ENCODE measurements at places on chromosomes 13 and 19. TPM values are rescaled to one million over a fixed set of nuclear protein-coding genes. Genes with fewer than 3 reads are reported as not detected.

DNA sequence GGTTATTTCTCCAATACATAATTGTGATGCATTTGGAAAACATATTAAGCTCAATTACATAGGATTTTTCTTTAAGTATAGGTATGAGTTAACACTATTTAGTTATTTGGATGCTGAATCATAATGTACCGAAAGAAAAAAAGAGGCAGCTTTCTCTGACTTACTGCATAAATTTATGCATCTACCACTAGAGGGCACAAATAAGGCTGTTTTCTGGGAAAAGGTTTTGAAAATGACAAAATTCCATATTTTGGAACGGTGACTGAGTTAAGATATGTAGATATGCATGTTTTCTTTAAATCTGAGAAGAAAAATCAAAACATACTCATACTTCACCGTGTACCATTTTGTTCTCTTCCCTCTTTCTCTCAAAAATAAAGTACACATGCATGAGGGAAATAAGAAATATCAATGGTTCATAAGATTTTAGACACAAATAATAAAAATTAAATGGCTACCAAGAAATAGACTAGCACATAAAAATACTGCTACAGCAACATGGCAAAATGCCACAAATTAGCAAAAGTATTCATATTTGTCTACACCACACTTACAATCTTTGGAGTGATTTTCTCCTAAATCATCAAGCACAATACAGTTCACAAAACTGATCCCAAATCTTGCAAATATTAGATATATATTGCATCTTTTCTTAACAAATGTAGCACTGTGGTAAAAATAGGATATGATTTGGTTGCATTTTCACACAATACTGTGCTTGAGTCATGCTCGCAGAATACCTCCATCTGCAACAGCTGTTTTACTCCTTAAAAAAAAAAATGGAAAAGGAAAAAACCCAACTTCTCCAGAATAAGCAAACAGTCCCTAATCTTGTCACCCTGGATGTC lies 260.0 kb downstream of the FGF14 start:
- no peaks in the 10 kb centered on the region for H3K27me3 ChIP-seq
- no peaks in the 10 kb centered on the region for H3K4me1 ChIP-seq
- H3K27ac ChIP-seq: no peak overlapping the region
- no peak for DNase-seq
- H3K36me3 ChIP-seq: no peaks in the 10 kb centered on the region

DNA sequence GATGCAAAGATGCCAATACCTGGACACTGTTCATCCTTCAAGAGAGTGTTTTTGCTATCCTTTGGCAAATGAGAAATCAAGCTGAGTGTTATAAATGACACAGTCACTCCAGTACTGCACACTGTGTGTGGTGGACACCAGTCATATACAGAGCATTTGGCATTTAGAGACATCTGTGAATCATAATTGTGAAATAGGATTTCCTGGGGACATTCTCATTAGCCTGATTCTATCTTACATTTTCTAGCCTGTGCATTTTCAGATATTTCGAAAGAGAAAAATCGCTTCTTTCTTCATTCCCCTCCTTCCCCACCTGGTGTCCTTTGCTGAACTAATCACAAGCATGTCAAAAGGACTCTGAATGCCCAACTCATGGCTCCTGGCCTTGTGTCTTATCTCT lies 781.0 kb upstream of the ARGLU1 start:
- H3K27me3 ChIP-seq: no peaks in the 10 kb centered on the region
- no peaks in the 10 kb centered on the region for H3K36me3 ChIP-seq
- DNase-seq: no peak
- H3K27ac ChIP-seq: no peak overlapping the region
- no peaks in the 10 kb centered on the region for H3K4me1 ChIP-seq

DNA sequence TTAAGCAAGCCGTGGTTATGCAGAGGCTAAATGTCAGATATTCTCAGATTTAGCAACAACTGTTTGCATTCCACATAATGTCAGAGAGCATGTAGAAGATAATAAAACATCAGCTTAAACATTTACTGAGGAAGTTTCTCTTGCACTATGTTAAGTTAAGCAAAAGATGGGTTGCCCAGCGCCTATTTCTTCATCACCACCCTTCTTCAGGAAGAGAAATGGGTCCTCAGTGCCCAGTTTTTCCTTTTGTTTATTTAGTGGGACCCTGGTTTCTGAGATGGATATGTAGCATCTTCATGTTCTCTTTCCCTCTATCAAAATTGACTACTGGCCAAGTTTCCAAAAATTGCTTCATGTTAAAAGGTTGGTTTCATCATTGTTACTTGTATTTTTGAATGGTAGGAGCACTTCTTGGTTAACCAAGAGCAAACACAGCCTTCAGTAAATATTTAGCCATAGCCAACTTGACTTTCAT lies 356.8 kb downstream of the RFC3 start:
- H3K27me3 ChIP-seq: no peaks in the 10 kb centered on the region
- no peak for DNase-seq
- no peak overlapping the region for H3K4me3 ChIP-seq
- no peak overlapping the region for H3K27ac ChIP-seq
- no peaks in the 10 kb centered on the region for H3K4me1 ChIP-seq

- no peak overlapping the region for H3K4me3 ChIP-seq
- H3K27me3 ChIP-seq: no peaks in the 10 kb centered on the region
Measured at GRCh38 chr13:42174344-42175162, 97.4 kb upstream of the AKAP11 start.

The FARP1 gene
- total RNA-seq: 22.3 TPM

DNA sequence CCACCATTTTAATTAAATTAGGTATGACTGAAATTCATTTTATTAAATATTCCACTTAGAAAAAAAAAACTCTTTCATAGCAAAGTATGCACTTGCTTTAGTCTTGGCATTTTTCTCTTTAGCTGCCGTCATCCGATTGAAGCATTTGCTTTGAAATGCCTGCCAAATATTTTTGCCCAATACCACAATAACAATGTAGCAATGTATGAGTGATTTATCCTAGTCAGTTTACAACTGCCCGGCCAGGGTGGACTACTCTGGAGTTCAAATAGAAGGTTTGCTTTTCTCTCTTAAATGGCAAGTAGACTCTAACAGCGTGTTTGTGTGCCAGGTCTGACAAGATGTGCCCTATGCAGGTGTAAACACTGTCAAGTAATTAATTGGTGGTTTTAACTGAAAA lies 675.3 kb upstream of the SGCG start:
- no peaks in the 10 kb centered on the region for H3K4me1 ChIP-seq
- no peak for DNase-seq
- H3K36me3 ChIP-seq: no peaks in the 10 kb centered on the region
- H3K4me3 ChIP-seq: no peak overlapping the region

GRCh38 chr19:18590273-18591272 lies 2.0 kb downstream of the REX1BD start:
- peaks cover 12% of the 10 kb centered on the region for H3K36me3 ChIP-seq
- H3K27ac ChIP-seq: no peak overlapping the region
- H3K4me3 ChIP-seq: peak overlapping the region; percentile 95
- peak; percentile 51 for DNase-seq

The ZNF709 gene
- 1.1 TPM for total RNA-seq

GRCh38 chr13:36666477-36667229 lies 7.2 kb upstream of the SERTM1 start:
- no peaks in the 10 kb centered on the region for H3K27me3 ChIP-seq
- no peak for DNase-seq
- no peak overlapping the region for H3K4me3 ChIP-seq
- no peak overlapping the region for H3K27ac ChIP-seq
- H3K36me3 ChIP-seq: no peaks in the 10 kb centered on the region

DNA sequence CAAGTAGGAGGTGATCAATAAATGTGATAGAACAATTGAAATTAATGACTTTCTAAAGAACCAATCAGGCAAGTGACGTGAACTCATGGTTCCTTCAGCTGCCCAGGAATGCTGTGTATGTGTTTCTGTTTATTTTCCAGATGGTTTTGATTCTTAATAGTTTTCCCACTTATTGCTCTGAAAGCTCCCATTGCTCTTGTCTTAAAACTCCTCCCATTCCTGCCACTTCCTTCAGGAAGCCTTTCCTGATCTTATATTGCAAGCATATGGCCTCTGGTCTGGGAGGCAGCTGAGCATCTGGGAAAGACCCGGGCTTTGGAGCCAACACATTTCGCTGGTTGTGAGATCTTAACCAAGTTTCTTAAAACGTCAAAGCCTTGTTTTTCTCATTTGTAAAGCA lies 17.1 kb upstream of the LATS2 start:
- H3K36me3 ChIP-seq: no peaks in the 10 kb centered on the region
- no peak for DNase-seq
- H3K27me3 ChIP-seq: no peaks in the 10 kb centered on the region
- no peak overlapping the region for H3K4me3 ChIP-seq
- peak overlapping the region; percentile 39 for H3K27ac ChIP-seq
- peaks cover 29% of the 10 kb centered on the region for H3K4me1 ChIP-seq

- peaks cover 42% of the 10 kb centered on the region for H3K36me3 ChIP-seq
- no peaks in the 10 kb centered on the region for H3K27me3 ChIP-seq
- no peaks in the 10 kb centered on the region for H3K4me1 ChIP-seq
- peak; percentile 21 for DNase-seq
- H3K27ac ChIP-seq: no peak overlapping the region
- no peak overlapping the region for H3K4me3 ChIP-seq
Measured at GRCh38 chr19:13817018-13817614, 21.9 kb downstream of the ZSWIM4 start.
